ENCODE measurements at places on chromosomes 5 and 9.

DNA sequence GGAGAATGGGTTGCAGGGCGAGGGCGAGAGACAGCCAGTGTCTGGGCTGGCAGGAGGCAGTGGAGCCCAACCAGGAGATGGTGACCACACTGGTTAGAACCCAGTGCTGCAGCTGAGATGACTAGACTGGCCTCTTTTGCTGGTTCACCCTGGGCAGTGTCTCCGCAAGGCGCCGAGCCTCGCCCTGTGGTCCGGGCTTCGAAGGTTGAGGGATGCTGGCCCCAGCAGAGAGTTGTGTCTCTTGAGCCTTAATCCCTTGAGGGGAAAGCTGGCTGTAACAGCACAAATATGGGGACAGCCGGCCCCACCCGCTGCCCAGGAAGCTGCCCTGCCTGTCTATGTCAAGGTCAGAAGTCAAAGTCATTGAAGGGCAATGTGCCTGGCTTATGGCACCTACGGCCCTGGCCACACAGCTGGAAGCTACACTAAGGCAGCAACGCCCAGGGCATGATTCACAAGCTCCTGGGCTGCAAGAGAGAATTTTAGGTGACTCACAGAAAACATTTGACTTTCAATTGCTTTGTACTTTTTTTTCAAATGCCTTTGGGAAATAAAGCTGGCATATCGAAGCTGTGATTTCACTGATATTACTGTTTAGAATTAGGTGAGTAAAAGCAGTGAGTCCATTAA lies 33.3 kb downstream of the NKX2-5 start:
- no peak for DNase-seq

DNA sequence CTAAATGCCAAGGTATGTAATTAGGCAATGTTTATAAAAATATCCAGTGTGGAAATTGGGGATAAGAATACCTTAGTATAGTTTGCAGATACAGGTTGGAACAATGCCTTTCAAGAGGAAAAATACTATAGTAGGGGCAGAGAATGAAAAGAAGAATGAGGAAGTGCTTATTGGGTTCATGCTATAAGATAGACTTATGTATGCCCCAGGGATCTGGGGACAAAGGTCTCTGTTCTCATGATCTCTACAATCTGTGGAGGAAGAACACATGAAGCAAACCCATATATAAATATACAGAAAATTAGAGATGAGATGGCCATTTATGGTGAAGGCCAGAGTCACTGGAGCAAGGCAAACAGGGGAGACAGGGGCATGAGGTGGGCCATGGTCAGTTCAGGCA lies 106.5 kb upstream of the DAB2 start:
- DNase-seq: no peak

GRCh38 chr5:179060116-179061008 lies at the start of gene ZNF354C:
ZNF354C (plus strand) TSS chr5:179060373; CDS start chr5:179062069, 1,696 bp downstream.
- DNase-seq: peak; percentile 82

GRCh38 chr9:99113414-99114048 lies 8.6 kb downstream of the TGFBR1 start:
- no peak for DNase-seq

DNA sequence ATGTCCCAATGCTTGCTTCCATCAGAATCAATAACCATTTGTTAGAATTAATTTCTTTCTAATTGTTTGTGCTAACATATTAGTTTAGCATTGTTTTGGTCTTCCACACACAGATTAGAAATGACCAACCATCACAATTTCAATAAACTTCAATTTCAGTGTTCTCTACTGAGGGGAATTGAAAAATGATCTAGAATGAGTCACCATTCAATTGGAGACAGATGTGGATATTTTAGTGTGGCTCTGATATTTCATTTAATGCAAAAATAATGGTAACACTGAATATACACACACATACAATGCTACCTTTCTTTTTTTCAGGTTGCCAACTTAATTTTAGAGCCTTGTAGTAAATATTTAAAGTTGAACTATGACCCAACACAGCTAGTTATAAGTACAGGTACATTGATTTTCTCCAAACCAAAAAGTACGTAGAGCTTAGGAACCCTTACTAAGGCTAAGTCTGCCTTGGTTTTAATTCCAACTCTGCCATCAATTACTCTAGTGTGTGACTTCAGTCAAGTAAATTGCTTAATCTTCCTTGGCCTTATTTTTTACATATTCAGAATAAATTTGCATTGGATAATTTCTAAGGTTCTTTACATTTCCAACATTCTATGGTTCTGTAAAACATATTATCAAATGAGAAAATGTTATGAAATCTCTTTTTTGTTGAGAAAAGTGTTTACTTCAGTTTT lies 143.9 kb downstream of the DMRTA1 start:
- no peak for DNase-seq

- no peak for DNase-seq
Observed at GRCh38 chr5:79552984-79553383, 39.0 kb upstream of the HOMER1 start.

DNA sequence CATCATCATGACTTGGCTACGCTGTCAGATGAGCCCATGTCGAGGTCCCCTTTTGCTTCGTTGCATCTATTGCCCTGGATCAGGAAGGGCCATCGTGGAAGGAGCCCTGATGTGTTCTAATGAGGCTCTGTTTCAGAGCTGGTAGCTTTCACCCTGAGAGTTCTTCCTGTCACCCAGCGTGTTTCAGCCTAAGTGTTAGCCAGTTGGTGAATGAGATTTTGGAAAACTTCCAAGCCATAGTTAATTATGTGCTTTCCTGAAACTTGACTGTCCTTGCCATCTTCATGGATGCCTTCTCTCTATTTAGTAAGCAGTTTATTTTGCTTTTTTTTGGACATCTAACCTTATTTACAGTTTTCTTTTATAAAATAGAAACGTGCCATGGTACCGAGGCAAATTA lies 1695.4 kb upstream of the WWC1 start:
- DNase-seq: no peak
